ENCODE measurements at places on chromosomes 2 and 18.

- no peak for DNase-seq
Measured at GRCh38 chr2:204871231-204871953, 326.1 kb downstream of the PARD3B start.

DNA sequence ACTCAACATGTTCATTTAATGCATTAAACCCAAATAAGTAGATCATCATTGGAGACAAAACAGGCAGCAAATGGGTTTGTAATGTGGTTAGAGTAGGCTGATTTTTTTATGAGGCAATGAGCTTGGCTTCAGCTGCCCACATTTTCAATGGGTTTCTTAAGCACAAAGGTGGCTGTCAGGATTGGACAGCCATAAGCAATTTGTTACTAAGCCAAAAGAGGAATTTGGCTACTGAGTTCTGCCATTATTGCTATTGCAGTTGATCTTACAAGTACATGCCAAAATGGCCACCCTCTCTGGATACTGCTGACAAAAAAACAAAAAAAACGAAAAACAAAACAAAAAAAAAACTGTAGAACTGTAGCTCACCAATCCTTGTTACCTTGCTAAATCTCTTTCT is 1348.0 kb upstream of the PIK3C3 start:
- DNase-seq, result no peak

GRCh38 chr18:62523255-62523588 is 397 bp downstream of the ZCCHC2 start:
- DNase-seq, result no peak

GRCh38 chr2:2192091-2192955 is 138.8 kb downstream of the MYT1L start:
- no peak for DNase-seq

- no peak for DNase-seq
Measured at GRCh38 chr2:207474863-207475485, 54.8 kb upstream of the CREB1 start.

DNA sequence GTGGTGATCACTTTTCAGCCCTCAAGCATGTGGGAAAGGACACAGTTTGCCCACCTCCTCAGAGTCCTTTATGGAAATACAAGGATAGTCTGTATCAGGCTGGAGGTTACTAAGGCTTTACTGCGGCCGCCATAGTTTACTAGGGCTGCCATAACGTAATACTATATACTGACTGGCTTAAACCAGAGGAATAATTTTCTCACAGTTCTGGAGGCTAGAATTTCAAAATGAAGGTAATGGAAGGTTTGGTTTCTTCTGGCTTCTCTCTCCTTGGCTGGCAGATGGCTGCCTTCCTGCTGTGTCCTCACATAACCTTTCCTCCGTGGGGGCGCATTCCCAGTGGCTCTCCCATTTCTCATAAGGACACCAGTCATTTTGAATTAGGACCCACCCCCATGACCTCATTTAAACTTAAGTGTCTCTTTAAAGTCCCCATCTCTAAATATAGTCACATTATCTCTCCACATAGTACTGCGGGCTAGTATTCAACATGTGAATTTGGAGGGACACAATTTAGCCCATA is 12.5 kb upstream of the ATIC start:
- DNase-seq, result no peak

DNA sequence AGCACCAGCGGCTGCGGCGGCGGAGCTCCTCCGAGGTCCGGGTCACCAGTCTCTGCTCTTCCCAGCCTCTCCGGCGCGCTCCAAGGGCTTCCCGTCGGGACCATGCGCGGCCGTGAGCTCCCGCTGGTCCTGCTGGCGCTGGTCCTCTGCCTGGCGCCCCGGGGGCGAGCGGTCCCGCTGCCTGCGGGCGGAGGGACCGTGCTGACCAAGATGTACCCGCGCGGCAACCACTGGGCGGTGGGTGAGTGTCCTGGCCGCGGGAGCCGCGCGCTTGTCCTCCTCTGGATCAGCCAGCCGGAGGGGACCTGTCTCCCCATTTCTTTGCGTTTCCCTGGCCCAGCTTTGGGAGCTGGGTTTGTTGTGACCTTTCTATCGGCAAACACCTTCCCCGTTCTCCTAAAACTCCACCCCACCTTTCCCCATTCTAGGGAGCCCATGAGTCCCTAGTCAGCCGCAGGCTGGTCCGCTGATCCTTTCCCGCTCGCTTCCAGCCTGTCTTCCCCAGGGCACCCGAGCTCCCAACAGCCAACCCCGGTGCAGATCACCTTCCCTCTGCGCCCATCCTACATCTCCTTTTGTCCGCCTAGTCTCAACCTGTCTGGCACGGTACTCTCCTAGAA is 316 bp downstream of the GRP start:
- DNase-seq, result no peak
